HepG2 (cell line): ENCODE measurements at places on chromosomes 6 and 20. TPM values are rescaled to one million over a fixed set of nuclear protein-coding genes. Genes with fewer than 3 reads are reported as not detected.

GRCh38 chr20:36061754-36062153, 92.8 kb upstream of the EPB41L1 start:
- DNase-seq = no peak

- no peak for DNase-seq
Observed at GRCh38 chr6:164347455-164347854, 932.9 kb downstream of the QKI start.

DNA sequence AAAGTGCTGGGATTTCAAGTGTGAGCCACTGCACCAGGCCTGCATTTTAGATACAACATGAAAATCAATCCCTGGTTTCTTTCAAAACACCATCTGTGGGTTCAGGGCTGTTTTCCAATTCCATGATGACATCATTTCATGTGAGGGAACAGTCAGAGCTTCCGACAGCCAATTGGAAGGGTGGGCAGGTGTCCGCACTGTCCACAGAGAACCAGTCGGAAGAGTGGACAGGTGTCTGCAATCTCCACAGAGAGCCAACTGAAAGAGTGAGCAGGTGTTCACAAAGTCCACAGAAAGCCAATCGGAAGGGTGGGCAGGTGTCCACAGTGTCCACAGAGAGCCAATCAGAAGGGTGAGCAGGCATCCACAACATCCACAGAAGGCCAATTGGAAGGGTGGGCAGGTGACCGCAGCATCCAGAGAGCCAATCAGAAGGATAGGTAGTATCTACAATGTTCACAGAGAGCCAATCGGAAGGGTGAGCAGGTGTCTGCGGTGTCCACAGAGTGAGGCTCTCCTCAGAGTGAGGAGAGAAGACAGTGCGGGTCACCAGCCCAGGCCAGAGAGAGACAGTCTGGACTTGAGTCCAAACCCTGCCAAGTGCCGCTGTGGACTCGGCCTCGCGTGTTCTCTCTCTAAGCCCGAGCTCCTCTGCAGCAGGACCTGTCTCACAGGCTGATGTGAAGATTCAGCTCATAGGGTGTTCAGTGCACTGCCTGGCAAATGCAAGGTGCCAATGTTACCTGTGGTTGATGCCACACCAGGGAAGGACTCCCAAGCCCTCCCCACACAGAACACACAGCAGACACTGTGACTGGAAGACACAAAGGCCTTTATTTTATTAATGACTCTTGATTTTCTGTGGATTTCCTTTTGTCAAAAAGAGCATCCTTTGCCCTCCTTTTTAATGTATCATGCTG, 57.3 kb downstream of the DLL1 start:
- no peak for DNase-seq

NKAIN2 gene
- total RNA-seq = not detected in 2 replicates

GPLD1 gene
- 6.4 and 7.6 TPM in 2 replicates for total RNA-seq

RAET1L gene
- not detected in 2 replicates for total RNA-seq
